ENCODE measurements at places on chromosomes 2 and 18.

DNA sequence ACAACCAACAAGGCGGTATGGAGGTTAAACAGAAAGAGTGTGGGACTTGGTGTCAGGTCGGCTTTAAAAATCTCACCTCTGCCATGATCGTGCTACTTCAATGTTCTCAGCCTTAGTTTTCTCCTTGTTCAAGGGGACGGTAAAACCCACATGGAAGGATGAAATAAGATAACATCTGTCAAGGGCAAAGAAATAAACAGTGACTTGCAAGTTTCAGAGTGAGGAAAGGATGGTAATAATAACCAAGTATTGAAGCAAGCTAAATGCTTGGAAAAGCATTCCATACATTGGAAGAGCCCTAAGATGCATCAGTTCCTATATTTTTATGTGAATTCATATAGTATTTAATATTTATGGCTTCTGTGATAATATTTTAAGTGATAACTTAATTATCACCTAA is 29.8 kb upstream of the LMAN1 start:
- no peak for DNase-seq

DNA sequence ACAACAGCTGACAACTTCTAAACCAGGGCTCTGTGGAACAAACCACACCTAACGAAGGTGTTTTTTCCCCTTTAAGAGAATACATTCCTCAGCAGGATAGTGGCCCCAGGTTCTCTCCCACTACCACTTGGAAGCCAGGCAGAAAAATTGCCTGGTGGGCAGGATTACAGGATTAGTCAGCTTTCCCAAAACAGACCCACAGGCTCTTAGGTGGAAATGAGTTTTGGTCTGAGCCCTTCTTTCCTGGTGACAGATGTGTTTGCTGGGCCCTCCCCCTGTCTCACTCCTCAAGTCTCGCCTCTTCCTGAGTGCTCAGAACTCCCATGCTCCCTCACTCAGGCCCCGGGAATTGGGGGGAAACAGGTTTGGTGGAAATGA is 139.4 kb upstream of the HAAO start:
- DNase-seq = no peak

GRCh38 chr18:45957100-45957499 is 10.0 kb downstream of the EPG5 start:
- no peak for DNase-seq

DNA sequence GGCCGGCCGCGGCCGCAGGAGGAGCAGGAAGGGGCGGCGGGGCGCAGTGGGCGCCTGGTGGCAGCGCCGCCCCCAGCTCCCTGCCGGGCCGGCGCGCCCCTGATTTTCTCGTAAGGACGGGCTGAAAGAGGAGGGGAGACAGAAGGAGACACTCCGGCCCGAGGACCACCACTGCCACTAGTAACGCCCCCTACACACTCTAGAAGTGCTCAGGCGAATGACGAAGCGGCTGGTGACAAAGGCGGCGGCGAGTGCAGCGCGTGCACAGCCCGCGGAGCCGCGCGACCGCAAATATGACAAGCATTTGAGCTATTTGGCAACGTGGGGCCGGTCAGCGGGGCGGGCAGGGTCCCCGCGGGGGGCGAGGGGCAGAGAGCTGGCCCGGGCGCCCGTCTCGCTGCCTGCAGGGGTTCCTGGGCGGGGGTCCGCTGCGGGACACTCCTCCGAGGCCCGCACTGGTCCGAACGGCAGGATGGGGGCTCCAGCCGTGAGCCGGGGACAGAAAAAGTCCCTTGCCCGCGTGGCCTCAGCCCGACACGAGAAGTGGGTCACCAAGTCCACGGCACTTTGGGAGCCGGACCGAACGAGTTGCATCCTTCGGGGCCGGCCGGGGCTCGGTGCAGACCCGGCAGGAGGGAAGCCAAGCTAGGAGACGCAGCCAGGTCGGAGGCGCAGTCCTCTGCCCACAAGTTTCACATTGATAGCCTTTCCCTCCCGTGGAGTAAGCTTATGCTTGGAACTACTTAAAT is 524 bp upstream of the SERTAD2 start:
- DNase-seq = peak; percentile 90

- no peak for DNase-seq
These were observed 88.8 kb upstream of the NYAP2 start for GRCh38 chr2:225310745-225311144.

- no peak for DNase-seq
These were observed 134.9 kb downstream of the ZBTB7C start for GRCh38 chr18:48274301-48274700.

- DNase-seq = no peak
These were observed 148.8 kb downstream of the HDAC4 start for GRCh38 chr2:239251971-239252370.

DNA sequence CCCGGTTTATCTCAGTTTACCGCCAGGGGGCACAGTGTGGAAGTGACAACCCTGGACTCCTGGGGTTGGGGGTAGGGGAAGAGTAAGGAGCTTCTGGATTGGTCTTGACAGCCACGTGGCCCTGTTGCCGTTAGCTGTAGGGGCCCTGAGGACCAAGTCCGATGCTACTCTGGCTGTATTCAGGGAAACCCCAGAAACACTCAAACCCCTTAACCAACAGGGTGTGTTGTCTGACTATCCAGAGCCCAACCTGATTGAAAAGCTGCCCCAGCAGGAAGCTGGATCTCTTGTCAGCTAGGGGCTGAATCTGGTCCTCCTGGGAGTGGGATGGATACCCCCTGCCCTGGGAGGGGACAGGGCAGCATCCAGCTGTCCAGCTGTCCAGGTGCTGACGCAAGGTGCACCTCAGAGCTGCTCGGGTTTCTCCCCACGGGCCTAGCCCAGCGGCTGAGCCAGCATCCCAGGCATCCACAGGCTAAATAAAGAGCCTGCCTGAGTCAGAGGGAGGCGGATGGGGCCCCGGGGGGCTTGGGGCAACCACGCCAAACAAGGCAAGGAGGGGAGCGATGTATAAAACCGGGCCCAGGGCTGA is 3.1 kb upstream of the GMPPA start:
- DNase-seq = peak; percentile 71
